ENCODE measurements at places on chromosomes 2 and 18. TPM values are rescaled to one million over a fixed set of nuclear protein-coding genes. Genes with fewer than 3 reads are reported as not detected.

Gene CYBRD1
- 1.2 TPM for total RNA-seq

Gene IGFBP5
- total RNA-seq: not detected

Gene SPEG
- total RNA-seq: 2.1 TPM

Gene CREG2
- not detected for total RNA-seq

Gene DPY30
- 68.8 TPM for total RNA-seq

Gene MC2R
- total RNA-seq: not detected

Gene GATA6
- total RNA-seq: not detected

Gene OXER1
- total RNA-seq: 0.40 TPM

Gene LDLRAD4
- 37.3 TPM for total RNA-seq

Gene EFR3B
- total RNA-seq: 0.16 TPM

Gene TOGARAM2
- total RNA-seq: 2.7 TPM

Gene SERPINB13
- total RNA-seq: not detected

Gene INPP5D
- total RNA-seq: 38.6 TPM

Gene LIMS2
- 23.6 TPM for total RNA-seq

Gene GAD1
- 1.3 TPM for total RNA-seq

Gene PHOSPHO2
- 3.9 TPM for total RNA-seq

Gene MC4R
- not detected for total RNA-seq

Gene ABHD1
- total RNA-seq: 0.36 TPM

Gene MERTK
- 0.43 TPM for total RNA-seq

Gene ANKRD62
- total RNA-seq: not detected

Gene FER1L5
- not detected for total RNA-seq

Gene TMEM17
- total RNA-seq: 0.14 TPM

Gene SIX3
- total RNA-seq: not detected

Gene ZSWIM2
- total RNA-seq: not detected

Gene MDH1B
- total RNA-seq: 0.56 TPM

Gene CIDEA
- total RNA-seq: not detected

Gene ASPRV1
- total RNA-seq: 0.76 TPM

Gene RNU2-63P
- 6.0 TPM for total RNA-seq

Gene NFE2L2
- 57.6 TPM for total RNA-seq

Gene ERBB4
- not detected for total RNA-seq

Gene TCF7L1
- total RNA-seq: not detected

Gene COL6A3
- 4.1 TPM for total RNA-seq

Gene SOWAHC
- total RNA-seq: 0.29 TPM

Gene COL4A4
- not detected for total RNA-seq

Gene APCDD1
- not detected for total RNA-seq

Gene PXDN
- 0.58 TPM for total RNA-seq

Gene IL36RN
- not detected for total RNA-seq

Gene UGT1A8
- not detected for total RNA-seq

Gene SPATA3
- 0.59 TPM for total RNA-seq

Gene OSBPL1A
- 2.7 TPM for total RNA-seq

Gene ABCG5
- total RNA-seq: not detected

Gene COL3A1
- not detected for total RNA-seq

Gene NDUFB3
- total RNA-seq: 134 TPM

Gene INHBB
- total RNA-seq: not detected

Gene KYNU
- total RNA-seq: not detected

Gene CLIP4
- 25.3 TPM for total RNA-seq

Gene LBX2
- 0.36 TPM for total RNA-seq

Gene ACTG2
- 0.27 TPM for total RNA-seq

Gene TMEFF2
- not detected for total RNA-seq
